Cortex of kidney (tissue), 1 donor: ENCODE measurements at places on chromosomes 5 and 9.

- no peak for DNase-seq
These were observed 143.8 kb upstream of the CCDC152 start for GRCh38 chr5:42612750-42613366.

DNA sequence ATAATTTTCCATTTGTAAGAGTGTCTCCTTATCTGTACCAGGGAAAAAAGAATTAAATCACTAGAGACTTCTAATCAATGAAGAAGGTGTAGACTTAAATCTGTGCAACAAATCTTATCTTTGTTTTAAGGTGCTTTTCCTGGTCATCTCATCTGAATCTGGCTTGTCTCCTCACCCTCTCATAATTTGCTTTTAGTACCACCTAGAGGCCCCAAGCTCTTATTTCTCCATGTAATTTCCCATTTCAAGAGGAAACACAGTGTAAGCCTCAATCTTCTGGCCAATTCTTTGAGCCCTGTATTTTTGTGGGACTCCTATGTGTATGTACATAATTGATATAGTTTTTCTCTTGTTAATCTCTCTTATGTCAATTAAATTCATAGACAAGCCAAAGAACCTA lies 1975.3 kb upstream of the CDH6 start:
- DNase-seq: no peak

DNA sequence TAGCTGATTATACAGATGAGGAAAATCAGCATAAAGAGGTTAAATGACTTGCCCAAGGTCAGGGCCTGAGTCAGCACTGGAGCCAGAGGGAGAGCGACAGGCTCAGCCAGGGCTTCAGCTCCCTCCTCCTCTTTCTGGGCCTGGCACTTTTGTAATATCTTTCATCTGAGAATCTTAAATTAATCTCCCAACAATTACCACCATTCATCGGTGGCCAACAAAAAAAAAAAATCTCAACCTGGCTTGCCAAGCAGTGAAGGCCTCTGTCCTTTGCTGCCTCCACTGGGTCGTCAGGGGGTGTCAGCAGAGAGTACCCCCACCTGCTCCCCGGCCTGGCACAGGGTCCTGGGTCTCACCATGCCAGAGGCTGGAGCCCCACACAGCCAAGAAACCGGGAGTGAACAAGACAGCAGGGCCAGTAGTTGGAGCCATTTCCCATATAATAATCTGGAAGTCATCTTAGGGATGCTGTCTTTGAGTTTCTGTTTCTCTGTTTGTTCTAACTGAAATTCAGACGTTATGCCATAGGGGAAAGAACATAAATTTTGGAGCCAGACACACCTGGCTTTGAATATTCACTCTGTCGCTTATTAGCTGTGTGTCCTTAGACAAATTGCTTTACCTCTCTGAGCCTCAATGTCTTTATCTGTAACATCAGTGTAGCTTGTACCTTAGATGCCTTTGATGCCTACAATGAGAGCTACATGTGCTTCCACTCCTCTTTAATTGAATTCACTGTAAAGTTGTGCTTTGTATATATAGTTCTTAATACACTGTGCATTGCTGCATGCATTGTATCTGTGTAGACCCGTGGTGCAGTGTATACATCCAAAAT lies 299.9 kb upstream of the MSX2 start:
- no peak for DNase-seq

DNA sequence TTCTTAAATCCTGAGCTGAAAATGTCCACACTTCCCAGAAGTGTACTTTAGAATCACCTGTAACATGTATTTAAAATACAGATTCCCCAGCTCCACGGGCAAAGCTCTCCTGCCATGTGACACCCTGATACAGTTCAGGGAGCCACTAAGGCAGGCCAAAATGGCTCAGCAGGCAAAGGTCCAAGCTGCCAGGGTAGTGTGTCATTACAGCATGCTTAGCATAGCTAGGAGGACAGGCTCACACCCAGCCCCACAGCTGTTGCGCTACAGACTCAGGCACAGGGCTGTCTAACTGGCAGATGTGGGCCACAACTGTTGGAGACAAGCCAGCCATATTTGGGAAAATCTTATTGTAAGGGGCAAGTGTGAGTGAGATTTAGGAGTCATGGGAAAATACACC lies 73.0 kb downstream of the C9orf85 start:
- no peak for DNase-seq
